Peyer's patch (tissue), 4 donors: ENCODE measurements at places on chromosomes 2 and 18.

DNA sequence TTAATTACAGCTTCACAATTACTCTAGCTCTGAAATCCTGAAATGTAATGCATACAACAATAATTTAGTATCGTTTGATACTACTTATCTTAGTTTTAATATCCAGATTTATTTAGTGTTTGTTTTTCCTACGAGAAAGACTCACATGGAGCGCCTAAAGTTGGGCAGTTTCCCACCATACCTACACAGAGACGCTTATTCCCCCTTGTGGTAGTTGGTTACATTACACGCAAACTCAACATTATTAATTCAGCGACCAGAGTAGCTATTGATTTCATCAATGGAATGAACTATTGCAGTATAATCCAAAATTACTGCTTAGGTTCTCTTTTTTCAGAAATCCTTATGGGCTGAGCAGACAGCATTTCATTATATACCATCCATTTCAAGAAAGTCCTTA lies 164.0 kb upstream of the REG3G start:
- DNase-seq: no peak

- no peak for DNase-seq
Measured at GRCh38 chr18:63784787-63785452, 9.7 kb downstream of the SERPINB7 start.

GRCh38 chr2:126241001-126241400 lies 415.0 kb upstream of the GYPC start:
- no peak for DNase-seq

GRCh38 chr2:79971807-79972206 lies 332.7 kb downstream of the LRRTM1 start:
- no peak for DNase-seq

GRCh38 chr2:97785818-97786217 lies 72.4 kb downstream of the ZAP70 start:
- DNase-seq: no peak

DNA sequence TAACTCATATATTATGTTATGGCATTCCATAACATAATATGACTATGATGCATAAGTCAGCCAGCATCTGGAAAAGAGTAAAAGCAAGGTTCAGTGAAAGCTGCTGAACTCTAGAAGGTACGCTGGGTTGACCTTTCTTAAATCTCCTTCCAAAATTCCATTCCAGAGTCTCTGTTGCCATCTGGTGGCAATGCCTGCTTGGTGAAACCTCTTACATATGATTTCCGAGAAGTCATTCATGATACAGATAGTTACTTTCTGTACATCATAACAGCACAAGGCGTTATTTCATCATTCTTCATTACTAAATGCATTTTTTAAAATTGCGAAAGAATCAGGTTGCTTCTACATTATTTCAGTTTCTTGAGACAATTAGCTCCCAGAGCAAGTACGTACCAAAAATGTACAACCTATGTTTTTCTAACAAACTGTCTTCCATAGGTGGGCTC lies 7.0 kb upstream of the EPG5 start:
- no peak for DNase-seq

DNA sequence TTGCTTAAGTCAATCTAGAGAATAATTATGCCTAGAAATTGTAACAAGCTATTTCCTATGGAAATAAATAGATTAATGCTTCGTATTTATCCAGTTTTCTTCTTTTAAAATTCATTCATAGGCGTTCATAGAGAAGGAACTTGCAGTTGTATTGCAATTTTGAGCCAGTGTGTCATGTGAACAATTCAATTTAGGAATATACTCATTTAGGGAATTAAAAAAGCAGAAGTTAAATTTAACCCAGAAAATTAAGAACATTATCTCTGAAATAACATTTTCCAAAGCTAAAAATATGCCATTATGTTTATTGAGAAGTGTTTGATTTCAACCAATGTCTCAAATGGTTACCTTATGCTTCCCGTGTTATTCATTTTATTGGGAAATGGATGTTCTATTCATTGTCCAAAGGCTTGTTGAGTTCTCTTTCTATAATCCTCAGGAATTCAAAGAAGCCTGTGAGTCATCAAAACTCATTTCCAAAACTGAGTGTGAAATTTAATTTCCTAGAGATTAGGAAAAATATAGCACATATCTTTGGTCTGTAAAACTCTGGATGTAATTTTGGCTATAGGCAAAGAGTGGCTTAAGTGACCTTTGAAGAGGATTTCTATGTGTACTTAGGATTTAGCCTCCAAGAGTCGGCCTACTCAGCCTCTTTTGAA lies 99.7 kb downstream of the SLC8A1 start:
- DNase-seq: no peak

DNA sequence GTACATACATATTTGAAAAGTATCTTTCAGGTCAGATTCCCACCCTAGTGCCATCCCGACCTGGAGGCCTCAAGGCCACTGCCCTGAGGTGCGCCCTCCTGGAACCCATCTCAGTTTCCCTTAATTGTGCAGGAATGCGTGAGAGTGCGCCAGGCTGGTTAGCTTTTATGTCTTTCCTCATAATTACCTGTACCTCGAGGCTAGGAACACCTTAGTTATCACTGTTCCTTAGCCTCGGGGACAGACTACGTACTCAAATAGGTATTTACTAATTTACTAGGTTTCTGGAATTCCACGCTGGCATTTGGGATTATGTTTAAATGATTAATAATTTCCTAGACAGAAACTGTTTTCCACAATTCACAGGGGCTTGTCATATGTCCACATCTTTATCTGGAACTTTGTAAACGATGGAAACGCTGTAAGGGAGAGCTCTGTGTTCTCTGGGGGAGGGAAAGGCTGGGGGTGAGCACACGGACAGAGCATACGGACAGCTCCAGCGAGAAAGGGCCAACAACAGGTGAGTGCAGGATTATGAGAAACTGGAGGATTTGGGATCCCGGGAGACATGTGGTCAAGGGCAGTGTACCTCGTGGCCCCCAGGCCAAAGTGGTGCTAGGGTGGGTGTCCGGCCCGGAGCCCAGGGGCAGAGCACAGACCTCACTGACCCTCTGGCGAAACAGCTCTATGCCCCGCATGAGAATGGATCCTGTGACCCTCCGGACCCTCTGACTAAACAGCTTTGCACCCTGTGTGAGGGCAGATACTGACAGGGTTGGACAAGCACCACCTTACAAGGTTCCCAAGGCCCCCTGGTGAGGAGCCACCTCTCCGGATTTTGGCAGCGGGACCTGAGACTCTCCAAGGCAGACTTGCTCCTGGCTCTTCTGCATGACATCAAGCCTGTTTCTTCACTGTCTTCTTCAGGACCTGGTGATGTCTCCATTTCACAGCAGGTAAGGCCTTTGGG lies 102.0 kb upstream of the PXDN start:
- no peak for DNase-seq

DNA sequence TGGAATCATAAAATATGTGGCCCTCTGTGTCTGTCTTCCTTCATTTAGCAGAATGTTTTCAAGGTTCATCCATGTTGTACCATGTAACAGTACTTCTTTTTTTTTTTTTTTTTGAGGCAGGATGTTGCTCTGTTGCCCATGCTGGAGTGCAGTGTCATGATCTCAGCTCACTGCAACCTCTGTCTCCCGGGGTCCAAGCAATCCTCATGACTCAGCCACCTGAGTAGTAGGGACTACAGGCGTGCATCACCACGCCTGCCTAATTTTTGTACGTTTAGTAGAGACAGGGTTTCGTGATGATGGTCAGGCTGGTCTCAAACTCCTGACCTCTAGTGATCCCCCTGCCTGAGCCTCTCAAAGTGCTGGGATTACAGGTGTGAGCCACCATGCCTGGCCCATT lies 31.2 kb downstream of the RAB1A start:
- no peak for DNase-seq

- no peak for DNase-seq
Measured at GRCh38 chr2:183214680-183215079, 90.4 kb downstream of the NUP35 start.

DNA sequence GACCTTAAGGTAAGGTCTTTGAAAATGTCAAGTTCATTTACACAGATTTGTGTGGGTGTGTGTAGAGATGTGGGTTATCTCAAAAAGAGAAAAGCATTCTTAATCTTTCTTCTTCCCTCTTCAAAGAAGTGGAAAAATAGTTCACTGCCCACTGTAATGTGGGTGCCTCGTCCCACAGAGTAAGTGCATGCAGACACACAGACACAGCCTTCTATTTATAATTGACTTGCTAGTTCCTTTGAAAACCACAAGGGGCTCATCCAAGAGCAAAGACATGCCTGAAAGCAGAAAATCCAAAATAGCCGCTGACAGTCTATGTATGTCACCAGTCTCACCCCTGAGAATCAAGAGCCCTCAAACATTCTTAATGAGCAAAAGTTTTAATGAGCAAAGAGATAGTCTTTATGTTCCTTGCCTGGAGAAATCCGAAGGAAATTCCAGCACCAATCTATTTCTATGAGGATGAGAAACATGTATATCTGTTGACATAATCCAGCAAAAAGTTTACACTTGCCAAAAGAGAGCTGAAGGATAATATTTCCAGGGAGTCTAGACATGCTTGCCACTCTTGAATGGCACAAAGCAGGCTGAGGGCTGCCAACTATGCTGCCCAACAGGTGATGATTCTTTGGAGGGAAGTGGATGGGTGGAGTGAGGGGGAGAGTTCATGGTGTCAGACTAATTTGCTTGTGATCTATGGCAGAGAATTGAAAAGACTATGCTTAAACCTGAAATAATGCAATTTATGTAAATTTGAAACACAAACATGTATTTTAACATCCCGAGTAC lies 93.9 kb downstream of the ACVR1 start:
- DNase-seq: no peak

- DNase-seq: no peak
Measured at GRCh38 chr2:15756011-15756550, 164.4 kb downstream of the DDX1 start.

DNA sequence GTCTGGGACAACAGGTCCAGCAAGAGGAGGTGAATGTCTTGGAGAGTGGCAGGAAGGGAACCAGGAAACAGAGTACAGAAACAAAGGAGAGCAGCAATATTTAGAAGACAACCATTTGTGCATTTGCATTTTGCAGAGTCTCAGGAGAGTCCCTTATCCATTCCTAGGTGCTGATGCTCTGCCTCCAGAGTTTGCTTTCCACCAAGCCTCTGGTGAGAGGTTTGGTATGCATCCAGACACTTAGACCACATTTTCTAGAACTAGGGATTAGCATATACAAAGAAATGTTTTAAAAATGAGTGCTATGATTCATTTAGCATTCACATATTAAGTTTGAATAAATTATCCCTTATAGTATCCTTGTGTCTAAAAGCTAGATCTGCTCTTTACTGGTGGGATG lies 18.5 kb upstream of the LRATD1 start:
- no peak for DNase-seq

DNA sequence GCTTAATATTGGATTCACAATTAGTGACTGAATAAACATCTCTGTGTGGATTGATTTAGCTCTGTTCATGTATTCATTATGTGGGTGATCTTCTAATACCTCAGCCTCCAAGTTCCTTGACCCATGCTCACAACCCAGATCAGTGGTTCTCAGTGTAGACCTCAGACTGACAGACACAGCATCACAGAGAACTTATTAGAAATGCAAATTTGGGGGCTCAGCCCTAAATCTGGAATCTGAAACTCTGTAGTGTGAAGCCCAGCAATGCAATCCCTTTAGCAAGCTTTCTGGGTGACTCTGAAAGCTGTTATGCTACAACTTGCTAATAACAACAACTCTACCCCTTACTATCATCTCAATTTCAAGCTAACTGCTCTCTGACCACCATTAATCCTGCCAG lies 273.1 kb upstream of the FANCL start:
- no peak for DNase-seq

- no peak for DNase-seq
Measured at GRCh38 chr18:45430041-45430440, 185.2 kb upstream of the SLC14A2 start.

- no peak for DNase-seq
Measured at GRCh38 chr18:28607991-28608390, 431.1 kb upstream of the CDH2 start.

DNA sequence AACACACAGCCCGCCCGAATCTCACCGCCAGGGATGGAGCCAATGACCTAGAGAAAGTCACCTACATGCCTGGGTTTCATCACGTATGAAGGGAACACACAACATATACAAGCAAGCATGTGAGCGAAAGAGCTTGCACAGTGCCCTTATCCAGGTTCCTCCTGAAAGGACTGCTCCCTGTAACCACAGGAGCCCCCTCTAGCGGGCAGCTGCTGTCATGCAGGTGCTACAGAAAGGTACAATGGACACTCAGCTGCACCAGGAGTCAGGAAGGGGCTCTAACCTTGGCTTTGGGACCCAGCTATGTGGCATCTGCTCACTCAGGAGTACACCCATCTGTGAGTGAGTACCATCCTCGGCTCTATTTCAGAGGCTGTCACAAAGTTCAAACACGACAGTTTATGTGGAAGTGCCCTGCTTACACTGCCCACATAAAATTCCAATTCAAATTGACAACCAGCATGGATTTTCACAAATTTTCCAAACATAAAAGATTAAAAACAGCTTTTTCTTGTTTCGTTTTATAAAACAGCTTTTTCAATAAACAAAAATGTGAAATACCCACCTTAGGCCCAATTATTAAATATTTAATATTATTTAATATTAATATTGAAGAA lies 3.5 kb downstream of the NDUFA10 start:
- peak; percentile 62 for DNase-seq

DNA sequence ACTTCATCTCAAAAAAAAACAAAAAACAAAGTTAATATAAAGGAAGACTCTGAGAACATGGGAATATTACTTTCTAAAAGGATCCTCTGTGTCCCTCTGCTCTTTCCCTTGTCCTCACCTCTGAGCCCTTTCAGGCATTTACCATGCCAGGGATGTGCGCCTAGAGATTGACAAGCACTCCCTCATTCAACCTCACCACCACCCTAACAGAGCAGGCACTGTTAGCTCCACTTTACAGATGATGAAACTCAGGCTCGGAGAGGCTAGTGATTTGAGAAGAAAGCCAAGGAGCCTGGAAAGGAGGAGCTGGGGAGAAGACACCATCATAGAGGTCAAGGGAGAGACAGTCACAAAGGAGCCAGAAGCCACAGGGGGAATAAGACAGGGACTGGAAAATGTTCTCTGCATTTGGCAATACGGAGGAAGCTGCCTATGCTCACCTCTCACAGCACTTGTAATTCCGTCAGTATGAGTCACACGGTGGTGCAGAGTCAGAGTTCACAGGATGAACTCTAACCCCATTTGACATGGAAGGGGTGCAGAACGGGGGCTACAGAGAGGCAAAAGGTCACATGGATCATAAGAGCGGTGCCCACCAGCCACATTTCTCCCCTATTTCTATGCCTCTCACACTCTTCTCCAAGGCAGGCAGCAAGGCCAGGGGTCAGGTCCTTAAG lies 101.8 kb upstream of the NFU1 start:
- no peak for DNase-seq

DNA sequence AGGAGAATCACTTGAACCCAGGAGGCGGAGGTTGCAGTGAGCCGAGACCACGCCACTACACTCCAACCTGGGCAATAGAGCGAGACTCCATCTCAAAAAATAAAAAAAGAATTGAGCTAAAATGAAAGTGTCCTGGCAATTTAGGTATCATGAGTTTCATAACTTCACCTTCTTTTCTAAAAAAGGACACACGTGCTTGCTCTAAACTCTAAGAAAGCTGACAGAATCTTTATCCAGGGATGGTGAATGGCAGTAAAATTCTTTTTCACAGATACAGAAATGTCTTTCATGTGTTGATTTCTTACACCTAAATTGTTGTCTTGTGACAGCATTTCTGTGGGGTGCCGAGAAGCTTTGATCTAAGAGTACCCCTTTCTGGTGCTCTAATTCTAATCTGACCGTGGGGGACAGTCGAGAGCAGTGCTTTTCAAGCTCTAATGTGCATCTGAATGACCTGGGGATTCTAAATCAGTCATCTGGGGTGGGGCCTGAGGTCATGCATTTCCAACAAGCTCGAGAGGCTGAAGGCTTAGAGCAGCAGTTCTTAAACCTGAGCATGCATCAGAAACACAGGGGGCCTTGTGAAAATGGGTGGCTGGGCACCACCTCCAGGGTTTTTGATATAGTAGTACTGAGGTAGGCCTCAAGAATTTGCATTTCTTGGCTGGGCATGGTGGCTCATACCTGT lies 42.1 kb upstream of the REL start:
- no peak for DNase-seq
